ENCODE measurements at places on chromosomes 11 and 22.

DNA sequence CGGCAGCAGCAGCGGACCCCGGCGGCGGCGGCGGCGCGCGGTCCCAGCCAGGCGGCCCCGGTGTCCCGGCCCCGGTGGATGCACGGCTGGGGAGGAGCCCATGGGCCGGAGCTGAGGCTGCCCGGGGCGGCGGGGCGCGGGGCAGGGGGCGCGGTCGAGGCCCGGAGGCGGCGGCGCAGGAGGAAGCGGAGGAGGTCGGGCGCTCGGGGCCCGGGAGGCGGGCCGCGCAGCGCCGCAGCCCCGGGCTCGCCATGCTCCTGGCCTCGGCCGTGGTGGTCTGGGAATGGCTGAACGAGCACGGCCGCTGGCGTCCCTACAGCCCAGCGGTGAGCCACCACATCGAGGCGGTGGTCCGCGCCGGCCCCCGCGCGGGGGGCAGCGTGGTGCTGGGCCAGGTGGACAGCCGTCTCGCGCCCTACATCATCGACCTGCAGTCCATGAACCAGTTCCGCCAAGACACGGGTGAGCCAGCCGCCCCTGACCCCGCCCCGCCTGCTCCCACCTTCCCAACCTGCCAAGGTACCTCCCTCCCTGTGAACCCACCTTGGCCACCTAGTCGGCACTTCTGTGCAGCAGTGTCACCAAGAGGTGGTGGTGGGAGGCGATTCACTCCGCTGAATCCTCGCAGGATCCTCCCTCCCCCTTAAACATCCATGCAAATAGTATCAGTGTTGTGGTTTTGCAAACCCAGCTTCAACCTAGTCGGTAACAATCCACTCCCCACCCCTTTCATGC lies 580 bp downstream of the DTX4 start:
- no peak for DNase-seq

GRCh38 chr22:20437613-20438426 lies at the start of gene SCARF2:
Gene SCARF2, minus strand, starts transcription at chr22:20437825. Its CDS starts 71 bp downstream, at chr22:20437754.
- peak; percentile 81 for DNase-seq

- DNase-seq = no peak
Measured at GRCh38 chr11:62150887-62151736, 27.3 kb downstream of the INCENP start.

GRCh38 chr11:26551186-26551801 lies 20.8 kb downstream of the MUC15 start:
- DNase-seq = no peak

DNA sequence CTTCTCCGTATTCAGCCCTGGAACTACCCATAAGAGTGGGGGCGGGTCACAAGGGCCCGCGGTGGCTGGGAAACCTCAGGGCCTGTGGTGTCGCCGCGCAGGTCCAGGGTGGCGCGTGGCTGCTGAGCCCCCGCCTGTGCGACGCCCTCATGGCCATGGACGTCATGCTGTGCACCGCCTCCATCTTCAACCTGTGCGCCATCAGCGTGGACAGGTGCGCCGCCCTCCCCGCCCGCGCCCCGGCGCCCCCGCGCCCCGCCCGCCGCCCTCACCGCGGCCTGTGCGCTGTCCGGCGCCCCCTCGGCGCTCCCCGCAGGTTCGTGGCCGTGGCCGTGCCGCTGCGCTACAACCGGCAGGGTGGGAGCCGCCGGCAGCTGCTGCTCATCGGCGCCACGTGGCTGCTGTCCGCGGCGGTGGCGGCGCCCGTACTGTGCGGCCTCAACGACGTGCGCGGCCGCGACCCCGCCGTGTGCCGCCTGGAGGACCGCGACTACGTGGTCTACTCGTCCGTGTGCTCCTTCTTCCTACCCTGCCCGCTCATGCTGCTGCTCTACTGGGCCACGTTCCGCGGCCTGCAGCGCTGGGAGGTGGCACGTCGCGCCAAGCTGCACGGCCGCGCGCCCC lies 2.4 kb downstream of the DRD4 start:
- DNase-seq = no peak

GRCh38 chr11:1534171-1534570 lies 37.9 kb downstream of the DUSP8 start:
- no peak for DNase-seq

DNA sequence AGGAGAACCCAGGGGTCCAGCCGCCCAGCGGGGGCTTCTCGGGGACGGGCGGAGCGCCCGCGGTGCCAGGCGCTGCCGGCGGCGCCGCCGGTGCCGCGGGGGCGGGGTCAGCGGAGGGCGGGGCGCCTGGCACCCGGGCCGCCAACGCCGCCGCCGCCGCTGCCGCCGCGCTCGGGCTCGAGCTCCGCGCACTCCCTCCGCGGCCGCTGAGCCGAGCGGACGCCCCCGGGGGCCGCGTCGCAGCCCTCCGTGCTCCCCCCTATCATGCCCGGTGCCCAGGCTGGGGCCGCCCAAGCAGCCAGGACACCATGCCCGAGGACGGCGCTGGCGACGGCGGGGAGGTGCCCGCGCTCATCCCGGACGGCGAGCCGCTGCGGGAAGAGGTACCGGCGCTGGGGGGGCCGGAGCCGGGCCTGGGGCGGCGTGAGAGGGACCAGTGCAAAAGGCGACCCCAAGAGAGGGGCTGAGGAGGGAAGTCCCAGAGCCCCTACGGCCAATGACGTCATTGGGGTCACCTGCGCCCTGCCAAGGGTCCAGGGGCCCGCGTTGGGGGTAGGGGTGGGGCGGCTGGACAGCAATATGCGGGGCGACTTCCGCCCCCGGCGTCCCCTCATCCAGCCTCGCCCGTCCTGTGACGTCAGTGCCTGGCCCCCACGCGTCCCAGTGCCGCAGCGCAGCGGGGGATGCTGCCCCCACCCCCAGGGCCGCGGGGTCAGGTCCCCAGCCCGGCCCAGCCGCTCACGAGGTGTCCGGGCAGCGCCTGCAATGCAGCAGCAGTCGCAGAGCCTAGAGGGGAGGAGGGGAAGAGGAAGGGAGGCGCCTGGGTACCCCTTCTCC lies at the start of gene TMEM151A:
Gene TMEM151A, plus strand, starts transcription at position 189 of the 837 bp plus-strand sequence. Its CDS starts 120 bp downstream, at position 309.
- peak; percentile 61 for DNase-seq

- no peak for DNase-seq
Measured at GRCh38 chr11:44400431-44400830, 90.5 kb upstream of the ALX4 start.

DNA sequence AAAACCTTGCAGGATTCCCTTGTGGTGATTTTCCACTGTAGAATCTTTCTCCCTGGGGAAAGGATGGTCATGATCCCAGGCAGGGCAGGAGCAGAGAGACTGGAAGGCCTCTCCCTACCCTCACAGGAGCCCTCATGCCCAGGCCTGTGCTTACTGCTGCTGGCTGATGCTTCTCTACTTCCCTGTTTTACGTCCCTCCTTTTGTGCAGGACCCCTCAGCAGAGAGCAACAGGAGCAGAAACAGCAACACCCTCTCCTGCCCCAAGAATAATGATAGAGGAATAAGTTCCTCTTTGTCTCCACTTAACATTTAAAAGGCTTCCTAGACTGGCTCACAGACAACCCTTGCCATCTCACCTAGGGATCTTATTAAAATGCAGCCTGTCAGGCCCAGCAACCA lies 3.6 kb downstream of the ISX start:
- no peak for DNase-seq

DNA sequence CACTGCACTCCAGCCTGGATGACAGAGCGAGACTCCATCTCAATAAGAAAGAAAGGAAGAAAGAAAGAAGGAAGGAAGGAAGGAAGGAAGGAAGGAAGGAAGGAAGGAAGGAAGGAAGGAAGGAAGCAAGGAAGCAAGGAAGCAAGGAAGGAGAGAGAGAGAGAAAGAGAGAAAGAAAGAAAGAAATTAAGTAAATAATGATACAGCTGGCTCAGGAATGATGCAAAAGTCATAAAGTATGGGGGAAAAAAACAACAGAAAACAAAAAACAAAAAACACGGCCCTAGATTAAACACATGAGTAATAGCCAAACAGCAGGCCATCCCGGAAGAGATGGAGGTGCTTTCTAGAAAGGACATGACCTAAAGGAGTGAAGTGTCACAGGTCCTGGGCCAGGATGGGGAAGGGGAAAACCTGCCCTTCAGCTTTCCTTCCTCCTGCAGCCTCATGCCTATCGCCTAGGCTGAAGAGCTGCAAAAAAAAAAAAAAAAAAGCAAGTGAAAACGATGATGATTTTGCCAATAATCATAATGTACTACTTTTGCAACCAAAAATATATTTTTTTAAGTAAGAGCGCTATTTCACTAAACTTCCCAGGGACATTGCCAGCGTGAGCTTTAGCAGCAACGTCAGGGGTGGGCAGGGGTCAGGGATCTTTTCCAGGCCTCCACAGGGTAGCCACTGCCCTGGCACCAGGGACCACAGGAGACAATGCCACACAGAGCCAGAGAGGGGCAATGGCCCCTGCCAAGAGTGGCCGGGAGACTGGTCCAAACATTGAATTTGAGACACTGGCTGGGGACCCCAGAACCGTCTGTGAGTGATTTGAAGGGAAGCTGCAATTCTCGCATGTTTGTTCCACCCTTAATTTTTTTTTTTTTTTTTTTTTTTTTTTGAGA lies 28.2 kb upstream of the TMPRSS4 start:
- DNase-seq = no peak

DNA sequence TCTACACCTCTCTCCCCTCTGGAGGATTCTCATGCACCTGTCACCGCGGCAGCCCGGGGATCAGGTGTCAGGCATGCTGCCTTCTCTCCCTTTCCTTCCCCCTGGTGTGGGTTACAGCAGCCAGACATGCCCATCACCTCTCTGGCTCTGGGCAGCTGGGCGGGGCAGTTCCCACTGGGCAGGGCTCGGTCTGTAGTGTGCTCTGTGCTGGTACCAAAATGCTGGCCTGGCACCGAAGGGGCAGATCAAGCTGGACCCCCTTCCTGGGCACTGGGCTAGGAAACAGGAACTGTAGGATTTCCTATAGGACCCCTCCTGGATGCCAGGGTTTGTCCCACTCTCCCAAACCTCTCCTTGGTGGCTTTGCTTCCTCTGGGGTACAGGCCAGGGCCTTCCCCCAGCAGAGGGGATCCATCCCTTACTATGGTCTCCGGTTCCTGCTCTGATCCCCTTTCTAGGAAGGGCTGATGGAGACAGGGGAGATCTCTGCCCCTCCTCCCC lies 821 bp downstream of the GAL3ST1 start:
- DNase-seq = no peak

GRCh38 chr11:86488553-86488952 lies 113.9 kb downstream of the CCDC81 start:
- no peak for DNase-seq

DNA sequence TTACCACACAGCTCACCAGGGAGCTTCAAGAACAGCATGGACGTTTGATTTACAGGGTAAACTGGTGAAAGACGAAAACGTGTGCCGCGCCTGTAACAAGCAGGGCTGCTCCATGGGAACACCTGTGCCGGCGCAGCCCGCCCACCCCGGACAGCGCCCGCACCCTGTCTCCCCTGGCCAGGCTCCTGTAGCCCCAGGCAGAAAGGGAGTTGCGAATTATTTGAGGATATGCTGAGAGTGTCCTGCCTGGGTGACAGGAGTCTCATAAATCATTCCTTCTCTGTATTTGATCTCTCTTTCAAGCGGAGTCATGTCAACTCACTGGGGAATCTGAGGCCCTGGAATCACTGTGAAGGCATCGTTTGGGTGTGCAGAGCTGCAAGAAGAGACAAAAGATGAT lies 804.3 kb downstream of the OPCML start:
- DNase-seq = no peak

- DNase-seq = no peak
Measured at GRCh38 chr11:44752713-44753112, 26.0 kb downstream of the TSPAN18 start.

- DNase-seq = peak; percentile 74
Measured at GRCh38 chr11:2991452-2992233, 486 bp downstream of the NAP1L4 start.

- peak; percentile 53 for DNase-seq
Measured at GRCh38 chr11:6640985-6641701, 14.5 kb downstream of the DCHS1 start.

DNA sequence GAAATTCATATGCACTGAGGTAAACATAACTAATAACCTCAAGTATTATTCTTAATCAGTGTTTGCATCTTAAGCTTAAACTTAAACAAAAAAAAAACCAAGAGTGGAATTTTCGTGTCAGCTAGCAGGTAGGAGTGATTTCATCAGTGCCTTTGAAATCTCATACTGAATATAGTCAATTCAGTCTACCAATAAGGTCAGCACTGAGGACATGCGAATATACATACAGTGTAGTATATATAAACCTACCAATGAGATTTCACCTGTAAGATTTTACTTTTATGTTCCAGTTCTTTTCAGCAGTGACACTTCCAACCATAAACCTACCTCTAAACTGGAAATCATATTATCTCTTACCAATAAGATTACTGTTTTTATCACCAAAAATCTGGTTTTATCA lies 27.0 kb downstream of the SAAL1 start:
- DNase-seq = no peak

DNA sequence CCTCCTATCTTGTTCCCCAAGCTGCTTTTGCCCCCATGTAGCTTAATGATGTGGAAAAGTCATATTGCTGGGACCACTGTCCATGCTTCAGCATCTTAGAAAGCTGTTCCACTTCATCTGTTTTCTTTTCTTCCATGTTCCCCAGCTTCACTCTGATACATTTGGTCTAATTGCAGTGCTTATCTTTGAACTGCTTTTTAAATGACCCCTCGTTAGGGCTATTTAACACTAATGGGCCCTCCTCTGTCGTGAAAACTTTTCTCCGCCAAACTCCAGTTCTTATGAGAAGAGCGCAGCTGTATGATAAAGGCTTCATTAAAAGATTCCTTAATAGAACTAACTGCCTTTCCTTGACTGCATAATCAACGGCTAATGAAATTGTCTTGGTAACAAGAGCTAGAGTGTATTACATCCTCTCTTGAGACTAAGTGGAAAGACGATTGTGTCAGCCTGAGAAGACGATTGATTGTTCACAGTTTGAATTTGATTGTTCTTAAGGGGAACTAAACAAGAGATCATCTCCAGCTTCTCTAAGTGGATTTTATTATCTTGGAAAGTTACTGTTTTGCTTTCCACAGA lies 165.0 kb upstream of the MTNR1B start:
- no peak for DNase-seq

DNA sequence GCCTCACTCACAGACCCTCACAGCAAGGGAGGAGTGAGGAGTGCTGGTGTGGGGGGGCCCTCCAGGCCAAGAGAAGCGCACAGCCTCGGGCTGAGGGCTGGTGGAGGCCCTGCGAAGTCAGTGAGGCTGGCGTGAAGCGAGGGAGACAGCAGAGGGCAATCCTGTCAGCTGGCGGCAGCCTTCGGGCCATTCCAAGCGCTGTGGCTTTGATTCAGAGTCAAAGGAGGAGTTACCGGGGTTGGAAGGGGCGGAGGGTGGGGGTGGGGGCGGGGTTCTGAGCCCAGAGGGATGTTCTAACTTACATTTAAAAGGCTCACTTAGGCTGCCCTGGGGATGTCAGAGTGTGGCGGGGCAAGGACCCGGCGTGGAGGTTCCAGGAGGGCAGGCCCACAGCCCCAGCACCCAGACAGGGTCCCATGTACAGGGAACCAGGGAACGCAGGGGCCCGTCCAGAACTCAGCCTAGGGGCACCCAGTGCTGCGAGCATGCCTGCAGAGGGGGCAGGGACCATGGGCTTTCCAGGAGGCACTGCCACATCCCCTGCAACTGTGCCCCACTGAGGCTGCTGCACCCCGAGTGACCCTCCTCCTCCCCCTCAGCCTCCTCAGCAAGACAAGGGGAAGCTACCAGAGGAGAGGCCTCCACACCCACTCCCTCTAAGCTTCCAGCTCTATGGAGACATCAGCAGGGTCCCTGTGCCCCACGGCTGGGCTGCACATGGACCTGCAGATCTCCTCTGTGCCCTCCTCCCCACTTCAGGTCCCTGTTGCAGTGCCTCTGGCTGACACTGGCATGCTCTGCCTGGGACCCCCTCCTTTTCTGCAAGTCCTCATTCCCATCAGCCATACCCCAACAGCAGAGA lies 39.7 kb upstream of the TTLL12 start:
- no peak for DNase-seq

- DNase-seq = no peak
Measured at GRCh38 chr11:128845334-128845780, 21.7 kb downstream of the KCNJ1 start.

- no peak for DNase-seq
Measured at GRCh38 chr22:17742527-17742902, 31.8 kb downstream of the BID start.
